ENCODE measurements at places on chromosomes 1 and 21.

DNA sequence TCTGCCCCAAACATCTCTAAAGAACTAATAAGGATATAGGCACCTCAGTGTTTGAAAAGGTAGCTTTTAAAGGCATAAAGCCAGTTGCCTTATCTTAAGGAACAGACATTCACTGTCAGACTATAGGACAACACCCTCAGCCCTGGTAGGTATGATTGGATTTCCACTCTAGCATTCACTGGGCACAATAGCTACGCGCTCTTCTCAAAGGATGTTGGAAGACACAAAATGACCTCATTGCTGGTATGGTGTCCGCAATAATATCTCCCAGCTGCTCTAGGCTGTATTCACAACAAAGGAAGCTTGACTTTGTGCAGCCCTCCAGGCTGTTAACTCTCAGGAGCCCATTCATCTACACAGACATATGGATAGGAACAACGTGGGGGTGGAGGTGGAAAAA lies 119.4 kb upstream of the CXADR start:
- no peak for DNase-seq

- DNase-seq: no peak
Measured at GRCh38 chr1:173861731-173862145, 6.1 kb downstream of the GAS5 start.

GRCh38 chr1:54230507-54231339 lies 30.8 kb downstream of the MRPL37 start:
- DNase-seq: no peak

- no peak for DNase-seq
Measured at GRCh38 chr1:181112071-181112929, 23.8 kb downstream of the IER5 start.

DNA sequence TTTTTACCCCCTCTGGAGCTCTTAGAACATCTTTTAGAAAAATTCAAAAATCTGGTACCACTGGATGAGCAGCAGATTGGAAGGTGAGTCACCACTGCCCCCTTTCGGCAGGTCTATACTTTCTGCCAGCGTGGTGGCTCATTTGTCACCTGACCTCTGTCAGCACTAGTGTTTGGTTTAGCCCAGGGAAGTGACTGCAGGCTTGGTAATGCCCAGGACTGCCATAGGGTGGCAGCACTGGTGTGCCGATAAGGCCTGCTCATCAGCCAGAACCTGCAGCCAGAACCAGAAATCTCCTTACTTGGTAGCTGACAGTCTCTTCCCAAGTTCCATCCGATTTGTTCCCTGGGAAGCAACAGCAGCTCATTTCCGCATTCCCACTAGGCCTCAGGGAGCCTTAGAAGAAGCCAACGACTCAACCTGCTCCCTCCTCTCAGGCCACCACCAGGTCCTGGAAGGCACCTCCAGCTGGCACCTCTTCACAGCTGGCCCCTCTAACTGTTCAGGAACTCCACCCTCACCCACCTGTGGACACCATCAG lies 6.8 kb downstream of the SMIM12 start:
- peak; percentile 60 for DNase-seq

- DNase-seq: no peak
Measured at GRCh38 chr1:118977600-118977999, 10.5 kb downstream of the TBX15 start.

DNA sequence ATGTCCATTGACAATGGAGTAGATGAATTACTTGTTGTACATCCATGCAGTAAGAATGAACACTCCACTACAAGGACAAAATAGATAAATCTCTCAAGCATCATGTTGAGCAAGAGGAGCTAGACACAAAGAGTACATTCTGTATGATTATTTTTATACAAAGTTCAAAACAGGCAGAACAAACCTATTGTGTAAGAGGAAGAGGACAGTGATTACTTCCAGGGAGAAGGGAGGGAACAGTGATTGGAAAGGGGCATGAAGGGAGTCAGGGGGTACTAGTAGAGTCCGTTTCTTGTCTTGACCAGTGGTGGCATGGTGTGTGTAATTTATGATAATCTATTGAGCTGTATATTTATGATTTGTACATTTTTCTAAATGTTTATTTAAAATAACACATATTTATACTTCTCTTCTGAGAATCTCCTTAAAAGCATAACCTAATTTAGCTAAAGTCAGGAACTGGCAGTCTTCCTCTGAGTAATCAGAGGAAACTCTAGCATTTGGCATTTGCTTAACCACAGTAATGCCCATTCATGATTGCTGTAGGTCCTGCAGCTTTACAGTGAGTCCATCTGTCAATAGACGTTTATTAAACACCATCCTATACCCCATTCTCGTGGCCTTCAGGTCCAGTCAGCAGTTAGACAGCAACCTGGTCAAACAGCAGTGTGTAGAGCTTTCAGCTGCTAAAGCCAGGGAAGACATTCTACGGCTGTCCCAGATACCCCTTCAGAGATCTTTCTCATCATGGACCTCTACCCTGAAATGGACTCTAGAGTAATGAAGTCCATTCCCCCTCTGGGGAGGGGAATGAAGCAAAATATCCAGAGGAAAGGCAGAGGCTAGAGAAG lies 114.1 kb upstream of the GALNT2 start:
- no peak for DNase-seq

DNA sequence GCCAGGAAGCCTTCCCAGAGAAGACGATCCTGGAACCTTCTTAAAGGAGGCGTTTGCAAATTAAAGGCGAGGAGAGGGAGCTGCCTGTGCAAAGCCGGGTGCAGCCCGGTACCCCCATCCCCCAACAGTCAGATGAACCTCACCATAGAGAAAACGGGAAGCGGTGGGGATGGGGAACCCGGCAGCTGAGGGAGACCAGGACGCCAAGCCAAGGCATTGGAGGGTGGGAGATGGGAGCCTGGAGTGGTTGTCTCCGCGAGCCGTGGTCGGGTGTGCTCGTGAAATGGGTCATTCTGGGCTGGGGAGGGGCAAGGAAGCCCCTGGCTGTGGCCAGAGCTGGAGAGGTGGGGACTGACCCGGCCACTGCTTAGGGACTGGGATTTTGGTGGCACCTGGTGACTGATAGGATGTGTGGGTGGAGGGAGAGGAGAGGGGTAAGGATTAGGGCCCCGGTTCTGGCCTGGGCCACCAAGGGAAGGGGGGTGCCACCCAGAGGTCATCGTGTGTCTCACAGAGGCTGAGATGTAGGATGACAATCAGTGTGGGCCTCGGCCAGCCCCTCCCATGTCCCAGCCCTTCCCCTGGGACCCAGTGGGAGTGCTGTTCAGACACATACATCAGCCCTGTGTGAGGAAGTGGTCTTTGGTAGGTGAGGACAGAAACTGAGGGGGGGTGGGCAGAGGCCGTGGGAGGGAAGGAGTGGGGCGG lies 676 bp upstream of the PADI2 start:
- no peak for DNase-seq

DNA sequence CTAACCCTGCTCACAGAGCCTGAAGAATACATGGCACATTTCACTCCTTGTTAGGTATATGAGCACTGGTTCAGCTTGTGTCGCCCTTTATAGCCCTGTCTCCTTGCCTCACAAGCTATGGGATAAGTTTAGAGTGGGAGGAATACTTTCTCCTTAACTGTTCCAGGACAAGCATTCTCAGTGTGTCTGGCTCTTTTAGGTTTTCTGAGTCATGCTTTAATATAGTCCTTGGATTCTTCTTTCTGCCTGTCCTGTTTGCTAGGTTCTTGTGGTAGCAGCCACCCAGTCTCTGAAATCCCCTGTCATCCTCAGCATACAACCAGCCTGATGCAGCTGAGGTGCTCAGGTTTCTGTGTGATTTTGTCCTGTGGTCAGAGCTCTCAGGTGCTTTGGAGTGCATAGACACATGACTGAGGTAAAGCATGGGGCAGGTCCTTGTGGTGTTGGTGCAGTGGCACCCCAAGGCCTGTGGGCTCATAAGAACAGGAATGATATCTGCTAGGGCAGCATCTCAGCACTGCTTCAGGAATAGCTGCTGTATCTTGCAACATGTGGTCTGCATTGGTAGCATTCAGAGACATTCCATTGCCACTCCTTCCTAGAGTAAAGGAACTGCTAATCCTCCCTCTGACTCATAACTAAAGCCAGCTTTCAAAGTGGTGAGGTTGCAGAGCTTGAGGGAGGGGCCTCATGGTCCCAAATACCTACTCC lies 14.2 kb upstream of the CASQ2 start:
- DNase-seq: no peak

- no peak for DNase-seq
Measured at GRCh38 chr1:102919659-102920058, 188.7 kb downstream of the COL11A1 start.

GRCh38 chr1:162276493-162276892 lies 100.2 kb downstream of the SPATA46 start:
- no peak for DNase-seq

DNA sequence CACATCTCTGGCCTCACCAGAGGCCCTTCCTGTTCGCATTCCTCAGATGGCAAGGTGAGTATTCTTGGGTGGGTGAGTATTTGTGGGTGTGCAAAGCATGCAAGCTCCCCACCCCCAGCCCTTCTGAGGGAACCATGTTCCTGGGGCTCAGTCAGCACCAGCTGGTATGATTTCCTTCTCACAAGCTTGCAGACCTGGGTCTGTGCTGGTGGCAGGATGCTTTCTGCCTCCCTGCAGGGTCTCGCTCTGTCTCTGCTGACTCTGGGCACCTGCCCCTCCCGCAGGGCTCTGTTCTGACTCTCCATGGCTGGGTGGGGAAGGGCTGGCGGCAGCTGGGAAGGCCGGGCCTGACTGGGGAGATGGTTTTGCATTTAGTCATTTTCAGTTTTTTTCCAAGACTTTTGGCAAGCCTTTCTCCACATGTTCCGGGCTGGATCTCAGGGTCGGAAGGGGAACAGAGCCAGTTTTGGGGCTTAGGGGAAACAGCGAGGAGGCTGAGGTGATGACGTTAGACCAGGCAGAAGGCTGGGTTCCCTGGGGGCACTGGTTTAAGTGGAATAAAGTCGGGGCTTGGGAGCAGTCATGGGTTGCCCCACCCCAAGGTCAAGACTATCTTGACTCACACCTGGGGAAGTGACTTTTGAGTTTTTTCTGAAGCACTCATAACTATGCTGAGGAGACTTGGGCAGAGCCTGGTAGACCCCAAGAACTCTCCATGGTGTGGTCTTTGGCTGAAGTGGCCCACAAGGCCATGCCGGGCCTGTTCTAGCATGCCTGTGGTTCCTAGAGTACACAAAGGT lies 6.2 kb downstream of the RASSF5 start:
- DNase-seq: no peak

DNA sequence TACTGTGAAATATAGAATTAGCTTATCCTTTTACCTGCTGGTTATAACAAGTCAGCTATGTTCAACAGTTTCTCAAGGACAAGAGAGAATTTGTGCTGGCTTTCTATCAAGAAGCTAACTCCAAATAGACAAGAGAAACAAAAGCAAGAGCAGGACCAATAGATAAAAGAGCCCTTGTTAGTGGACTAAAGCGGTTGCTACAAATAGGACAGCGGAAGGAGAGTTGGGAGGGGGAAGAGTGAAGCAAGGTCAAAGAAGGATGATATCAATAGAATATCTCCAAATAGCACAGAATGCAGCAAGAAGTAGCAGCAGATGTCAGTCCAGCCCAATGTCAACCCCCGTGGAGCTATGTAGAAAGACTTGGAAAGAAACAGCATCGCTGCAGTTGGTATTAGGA lies 53.0 kb upstream of the AKT3 start:
- no peak for DNase-seq

- peak; percentile 80 for DNase-seq
Measured at GRCh38 chr1:61741711-61742619, at the start of gene PATJ. TSS of gene PATJ (plus strand) at chr1:61742480. CDS start at chr1:61762893, 20,413 bp downstream.

GRCh38 chr21:39913706-39914305 lies 46.6 kb downstream of the PCP4 start:
- DNase-seq: no peak

DNA sequence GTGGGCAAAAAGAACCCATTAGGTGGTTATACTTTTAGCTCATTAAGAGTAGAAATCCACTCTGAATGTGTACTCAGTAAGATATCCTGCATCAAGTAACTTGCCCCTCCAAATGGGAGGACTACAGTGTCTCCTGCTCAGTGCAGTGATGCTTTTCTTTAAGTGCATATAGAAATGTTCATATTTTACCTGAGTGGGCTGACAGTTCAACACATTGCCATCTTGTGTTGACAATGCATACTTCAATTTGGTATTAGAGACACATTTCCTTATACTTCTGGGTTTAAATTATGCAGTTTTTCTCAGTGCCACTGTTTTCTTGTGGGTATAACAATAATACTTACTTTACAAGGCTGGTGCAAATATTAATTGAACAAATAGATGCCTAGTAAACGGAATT lies 318.6 kb upstream of the TMPRSS15 start:
- DNase-seq: no peak

DNA sequence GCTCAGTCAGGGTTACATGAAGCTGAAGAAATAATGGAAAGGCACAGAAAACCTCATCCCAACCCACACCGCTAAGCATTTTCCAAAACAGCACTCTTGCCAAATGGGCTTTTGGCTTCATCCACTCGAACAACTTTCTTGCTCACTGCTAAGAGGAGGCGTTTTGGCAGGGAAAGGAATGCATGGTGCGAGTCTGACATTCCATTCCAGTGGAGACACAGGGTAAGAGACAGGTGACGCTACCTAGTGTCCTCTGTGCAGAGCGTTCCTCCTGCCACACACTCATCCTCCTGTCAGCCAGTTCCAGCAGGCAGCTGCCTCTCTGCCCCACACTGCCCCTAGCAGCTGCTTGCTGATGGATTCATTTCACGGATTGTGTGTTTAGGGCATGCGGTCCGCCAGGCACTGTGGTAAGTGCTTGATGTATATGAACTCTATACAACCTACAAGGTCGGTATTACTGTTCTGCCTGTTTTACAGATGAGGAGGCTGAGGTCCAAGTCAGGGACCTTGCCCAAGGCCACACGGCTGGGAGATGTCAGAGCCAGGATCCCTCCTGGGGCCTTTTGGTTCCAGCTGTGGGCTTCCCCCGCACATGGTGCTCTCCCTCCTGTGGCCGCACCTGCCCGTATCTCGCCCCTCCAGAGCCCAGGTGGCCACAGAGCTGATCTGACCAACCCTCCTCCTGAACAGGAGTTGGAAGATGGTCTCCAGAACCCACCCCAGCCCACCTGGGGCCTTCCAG lies 25.7 kb upstream of the BACE2 start:
- DNase-seq: no peak

DNA sequence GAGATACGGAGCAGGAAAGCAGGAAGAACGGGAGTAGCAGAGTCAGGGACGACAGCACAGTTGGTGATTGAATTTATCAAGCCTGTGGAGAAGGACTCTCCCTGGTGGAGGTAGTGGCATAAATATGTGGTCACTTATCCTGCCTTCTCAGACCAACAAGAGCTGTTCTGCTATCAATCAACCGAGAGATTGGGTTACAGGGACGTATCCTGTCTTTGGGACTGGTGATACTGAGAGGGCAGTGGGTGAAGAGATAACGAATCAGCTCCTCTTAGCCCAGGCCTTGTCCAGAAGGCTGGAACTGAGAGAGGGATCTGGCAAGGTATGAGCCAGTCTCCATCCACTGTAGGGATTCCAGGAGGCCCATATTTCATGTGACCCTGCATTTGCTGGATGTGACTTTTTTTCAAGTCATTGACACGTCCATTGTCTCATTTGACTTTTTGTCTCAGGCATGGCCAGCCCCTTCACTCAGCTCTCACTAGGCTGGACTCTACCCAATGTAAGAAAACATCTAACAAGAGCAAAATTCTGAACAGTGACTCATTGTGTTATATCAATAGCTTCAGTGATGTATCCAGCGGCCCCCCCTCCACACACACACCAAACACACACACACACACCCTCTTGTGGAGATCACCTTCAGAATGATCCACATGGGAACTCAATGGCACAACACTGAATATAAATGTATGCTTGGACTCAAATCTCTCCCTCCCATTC lies 11.3 kb downstream of the C1orf116 start:
- DNase-seq: no peak

GRCh38 chr21:34545079-34545884 lies 33.3 kb upstream of the KCNE1 start:
- peak; percentile 47 for DNase-seq
